ENCODE measurements at places on chromosomes 12 and 14. TPM values are rescaled to one million over a fixed set of nuclear protein-coding genes. Genes with fewer than 3 reads are reported as not detected.

DNA sequence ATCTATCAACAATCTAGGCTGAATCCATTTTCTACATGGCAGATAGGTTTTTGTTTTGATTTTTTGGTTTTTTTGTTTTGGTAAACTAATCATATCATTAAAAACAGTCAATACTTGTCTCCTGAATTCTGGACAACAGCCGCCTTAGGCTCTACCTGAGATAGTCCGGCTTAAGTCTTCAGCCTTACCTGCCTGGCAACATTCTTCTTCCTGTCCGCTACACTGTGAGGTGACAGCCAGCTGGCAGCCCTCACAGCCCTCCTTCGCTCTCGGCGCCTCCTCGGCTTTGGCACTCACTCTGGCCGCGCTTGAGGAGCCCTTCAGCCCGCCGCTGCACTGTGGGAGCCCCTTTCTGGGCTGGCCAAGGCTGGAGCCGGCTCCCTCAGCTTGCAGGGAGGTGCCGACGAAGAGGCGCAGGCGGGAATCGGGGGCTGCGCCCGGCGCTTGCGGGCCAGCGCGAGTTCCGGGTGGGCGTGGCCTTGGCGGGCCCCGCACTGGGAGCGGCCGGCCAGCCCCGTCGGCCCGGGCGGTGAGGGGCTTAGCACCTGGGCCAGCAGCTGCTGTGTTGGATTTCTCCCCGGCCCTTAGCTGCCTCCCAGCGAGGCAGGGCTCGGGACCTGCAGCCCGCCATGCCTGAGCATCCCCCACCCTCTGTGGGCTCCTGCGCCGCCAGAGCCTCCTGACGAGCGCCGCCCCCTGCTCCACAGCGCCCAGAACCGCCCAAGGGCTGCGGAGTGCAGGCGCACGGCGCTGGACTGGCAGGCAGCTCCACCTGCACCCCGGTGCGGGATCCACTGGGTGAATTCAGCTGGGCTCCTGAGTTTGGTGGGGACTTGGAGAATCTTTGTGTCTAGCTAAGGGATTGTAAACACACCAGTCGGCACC is 49.0 kb downstream of the MDGA2 start:
- H3K27ac ChIP-seq: no peak overlapping the region
- no peaks in the 10 kb centered on the region for H3K36me3 ChIP-seq
- DNase-seq: no peak
- H3K27me3 ChIP-seq: no peaks in the 10 kb centered on the region
- no peak overlapping the region for H3K4me3 ChIP-seq

DNA sequence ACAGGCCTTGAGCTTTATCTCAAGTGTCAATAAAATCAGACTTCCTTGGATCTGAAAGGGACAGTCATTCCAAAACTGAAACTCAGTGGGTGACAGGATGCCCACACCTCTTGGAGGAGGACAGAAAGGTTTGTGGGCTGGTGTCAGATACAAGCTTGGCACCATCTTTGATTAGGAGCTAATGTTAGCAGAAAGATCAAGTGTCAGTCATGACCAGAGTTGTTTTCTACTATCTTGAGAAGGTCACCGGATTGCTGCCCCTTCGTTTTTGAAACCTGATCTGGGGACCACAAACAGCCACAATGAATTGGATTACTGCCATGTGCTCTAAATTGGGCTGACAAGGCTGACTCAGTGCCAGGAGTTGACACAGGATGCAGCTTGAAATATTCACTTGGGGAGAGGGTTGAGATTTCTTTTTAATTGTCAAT is 88.3 kb downstream of the OTOGL start:
- no peaks in the 10 kb centered on the region for H3K27me3 ChIP-seq
- H3K4me3 ChIP-seq: no peak overlapping the region
- no peaks in the 10 kb centered on the region for H3K36me3 ChIP-seq
- peak overlapping the region; percentile 82 for H3K27ac ChIP-seq

- no peak for DNase-seq
- no peak overlapping the region for H3K27ac ChIP-seq
- H3K27me3 ChIP-seq: no peaks in the 10 kb centered on the region
- H3K4me1 ChIP-seq: no peaks in the 10 kb centered on the region
Measured at GRCh38 chr14:55427439-55427838, 13.0 kb downstream of the TBPL2 start.

- no peaks in the 10 kb centered on the region for H3K4me1 ChIP-seq
- DNase-seq: no peak
- no peaks in the 10 kb centered on the region for H3K27me3 ChIP-seq
- no peak overlapping the region for H3K27ac ChIP-seq
- no peak overlapping the region for H3K4me3 ChIP-seq
Measured at GRCh38 chr14:90924621-90925340, 108.6 kb upstream of the TTC7B start.

- DNase-seq: no peak
- H3K4me3 ChIP-seq: no peak overlapping the region
- no peaks in the 10 kb centered on the region for H3K27me3 ChIP-seq
- no peaks in the 10 kb centered on the region for H3K36me3 ChIP-seq
- H3K27ac ChIP-seq: no peak overlapping the region
Measured at GRCh38 chr14:68534276-68534675, 258.6 kb downstream of the ZFP36L1 start.

GRCh38 chr14:62187265-62187664 is 425.0 kb downstream of the SNAPC1 start:
- no peaks in the 10 kb centered on the region for H3K27me3 ChIP-seq
- H3K4me3 ChIP-seq: no peak overlapping the region
- no peak for DNase-seq
- H3K36me3 ChIP-seq: no peaks in the 10 kb centered on the region

GRCh38 chr12:15697201-15697600 is 92.0 kb downstream of the EPS8 start:
- H3K27me3 ChIP-seq: no peaks in the 10 kb centered on the region
- H3K36me3 ChIP-seq: no peaks in the 10 kb centered on the region
- DNase-seq: no peak
- peak overlapping the region; percentile 72 for H3K27ac ChIP-seq
- no peak overlapping the region for H3K4me3 ChIP-seq
- no peaks in the 10 kb centered on the region for H3K4me1 ChIP-seq

- no peaks in the 10 kb centered on the region for H3K27me3 ChIP-seq
- no peaks in the 10 kb centered on the region for H3K4me1 ChIP-seq
- no peak overlapping the region for H3K27ac ChIP-seq
- no peaks in the 10 kb centered on the region for H3K36me3 ChIP-seq
Measured at GRCh38 chr12:46264057-46264456, 4.8 kb downstream of the SLC38A1 start.

DNA sequence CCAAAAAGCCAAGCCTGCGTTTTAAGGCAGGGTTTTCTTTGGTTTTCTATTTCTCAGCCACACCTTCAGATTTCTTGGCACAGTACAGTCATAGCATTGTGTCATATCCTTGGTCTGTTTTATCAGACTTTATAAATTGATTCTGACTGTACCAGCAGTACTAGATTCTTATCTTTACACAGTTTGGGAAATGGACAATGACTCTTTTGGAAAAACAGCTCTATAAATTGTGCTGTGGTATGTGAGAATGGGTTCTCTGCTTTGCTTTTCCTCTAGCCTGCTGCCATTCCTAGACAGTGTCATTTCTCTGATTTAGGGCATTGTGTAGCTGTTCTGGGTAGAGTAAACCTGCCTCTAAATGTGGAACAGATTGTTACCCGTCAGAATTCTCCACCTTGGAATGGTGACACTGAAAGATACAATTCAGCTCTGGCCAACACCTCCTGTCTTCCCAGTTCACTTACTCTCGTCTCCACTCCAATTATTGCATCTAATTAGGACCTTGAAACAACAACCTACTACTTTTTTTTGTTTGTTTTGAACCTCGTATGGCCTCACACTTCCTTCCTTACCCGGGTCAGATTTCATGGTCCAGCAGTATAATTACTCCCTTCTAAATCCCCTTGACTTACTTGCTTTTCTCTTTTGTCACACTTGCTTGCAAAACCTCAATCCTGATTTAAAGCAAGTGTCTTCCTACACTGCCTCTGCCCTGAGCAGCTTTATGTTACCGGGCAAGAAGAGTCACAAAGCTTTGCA is 226.3 kb downstream of the ERC1 start:
- H3K4me1 ChIP-seq: no peaks in the 10 kb centered on the region
- H3K27me3 ChIP-seq: no peaks in the 10 kb centered on the region
- H3K4me3 ChIP-seq: no peak overlapping the region
- DNase-seq: no peak
- peak overlapping the region; percentile 11 for H3K27ac ChIP-seq
- H3K36me3 ChIP-seq: no peaks in the 10 kb centered on the region

DNA sequence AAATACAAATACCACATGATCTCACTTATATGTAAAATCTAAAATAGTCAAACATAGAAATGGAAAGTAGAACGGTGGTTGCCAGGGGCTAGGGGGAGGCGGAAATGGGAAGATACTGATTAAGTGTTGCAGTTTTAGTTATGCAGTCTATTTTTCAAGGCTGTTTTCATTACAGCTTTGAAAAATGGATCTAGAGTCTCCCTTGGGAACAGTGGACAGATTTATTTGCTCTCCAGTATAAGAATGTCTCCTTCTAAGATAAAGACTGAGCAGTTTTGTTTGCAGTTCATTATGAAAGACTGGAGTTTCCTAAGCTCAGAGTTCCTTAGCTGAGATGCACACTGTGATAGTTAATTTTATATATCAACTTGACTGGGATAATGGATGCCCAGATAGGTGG is 202.5 kb downstream of the KLHL28 start:
- H3K4me1 ChIP-seq: no peaks in the 10 kb centered on the region
- no peak for DNase-seq
- no peaks in the 10 kb centered on the region for H3K36me3 ChIP-seq

- no peak overlapping the region for H3K27ac ChIP-seq
- no peak overlapping the region for H3K4me3 ChIP-seq
- H3K27me3 ChIP-seq: no peaks in the 10 kb centered on the region
- no peak for DNase-seq
- H3K36me3 ChIP-seq: no peaks in the 10 kb centered on the region
- H3K4me1 ChIP-seq: no peaks in the 10 kb centered on the region
Measured at GRCh38 chr14:37063467-37064240, 108.8 kb downstream of the SLC25A21 start.

GRCh38 chr12:53287741-53288216 is 7.6 kb upstream of the PFDN5 start:
- no peaks in the 10 kb centered on the region for H3K4me1 ChIP-seq
- no peaks in the 10 kb centered on the region for H3K36me3 ChIP-seq
- peak overlapping the region; percentile 69 for H3K27ac ChIP-seq

DNA sequence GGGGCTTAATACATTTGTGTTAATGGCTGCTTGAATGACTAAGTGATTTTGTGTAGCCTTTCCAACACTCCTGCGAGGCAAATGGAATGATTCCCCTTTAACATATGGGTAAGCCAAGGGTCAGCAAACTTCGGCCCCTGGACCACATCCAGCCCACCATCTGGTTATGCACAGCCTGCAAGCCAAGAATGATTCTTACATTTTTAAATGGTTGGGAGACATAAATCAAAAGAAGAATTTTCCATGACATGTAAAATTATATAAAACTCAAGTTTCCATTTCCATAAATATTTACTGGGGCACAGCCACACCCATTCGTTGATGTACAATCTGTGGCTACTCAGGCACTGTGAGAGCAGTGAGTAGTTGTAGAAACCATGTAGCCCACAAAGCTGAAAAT is 9.0 kb downstream of the SLC8B1 start:
- no peak overlapping the region for H3K4me3 ChIP-seq
- H3K4me1 ChIP-seq: no peaks in the 10 kb centered on the region
- no peak overlapping the region for H3K27ac ChIP-seq

DNA sequence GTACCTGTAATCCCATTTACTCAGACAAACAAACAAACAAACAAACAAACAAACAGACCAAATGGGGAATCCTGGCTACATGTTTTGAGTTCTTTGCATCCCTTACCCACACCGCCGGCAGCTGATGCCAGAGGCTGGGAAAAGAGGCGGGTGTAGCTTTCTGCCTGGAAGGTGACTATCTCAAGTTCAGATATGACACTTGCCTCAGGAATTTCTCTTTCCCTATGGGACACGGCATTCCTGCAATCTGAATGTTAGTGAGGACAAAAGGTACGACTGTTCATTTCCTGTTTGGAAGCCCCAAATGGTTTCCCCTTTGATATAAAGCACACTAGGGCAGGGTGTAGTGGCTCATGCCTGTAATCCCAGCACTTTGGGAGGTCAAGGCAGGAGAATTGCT is 2.9 kb downstream of the MYL2 start:
- H3K27ac ChIP-seq: no peak overlapping the region
- H3K36me3 ChIP-seq: no peaks in the 10 kb centered on the region
- no peak for DNase-seq

- peak overlapping the region; percentile 100 for H3K27ac ChIP-seq
- DNase-seq: no peak
- H3K36me3 ChIP-seq: no peaks in the 10 kb centered on the region
- peak overlapping the region; percentile 90 for H3K4me3 ChIP-seq
- no peaks in the 10 kb centered on the region for H3K27me3 ChIP-seq
Measured at GRCh38 chr12:12562016-12562483, 613 bp downstream of the DUSP16 start.

DNA sequence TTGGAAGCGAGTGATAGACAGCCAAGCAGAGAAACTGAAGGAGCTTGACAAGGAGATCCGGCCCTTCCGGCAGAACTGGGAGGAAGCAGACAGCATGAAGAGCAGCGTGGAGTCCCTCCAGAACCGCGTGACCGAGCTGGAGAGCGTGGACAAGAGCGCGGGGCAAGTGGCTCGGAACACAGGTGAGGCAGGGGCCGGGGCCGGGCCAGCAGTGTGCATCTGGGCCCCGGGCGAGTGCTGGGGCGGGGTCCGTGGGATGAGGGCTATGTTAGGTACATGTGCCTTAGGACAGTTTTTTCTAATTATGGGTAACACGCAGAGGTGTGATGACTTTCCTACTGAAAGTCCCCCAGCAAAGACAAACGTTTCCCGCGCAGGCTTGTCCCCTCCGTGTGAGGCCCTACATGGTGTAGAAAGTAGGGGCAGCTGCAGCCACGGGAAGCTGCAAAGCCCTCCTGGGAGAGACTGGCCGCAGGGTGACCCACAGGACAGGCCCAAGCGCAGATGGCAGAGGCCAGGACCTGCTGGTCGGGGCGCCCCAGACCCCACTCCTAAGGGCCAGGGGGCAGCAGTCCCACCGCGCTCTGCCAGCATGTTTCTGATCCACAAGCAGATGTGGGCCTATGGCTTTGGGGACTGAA is 19.1 kb upstream of the AMN start:
- no peaks in the 10 kb centered on the region for H3K36me3 ChIP-seq
- no peak overlapping the region for H3K4me3 ChIP-seq
- no peaks in the 10 kb centered on the region for H3K27me3 ChIP-seq
- no peak for DNase-seq
- no peaks in the 10 kb centered on the region for H3K4me1 ChIP-seq

The NEMF gene
- 86.9 TPM for total RNA-seq

The TPPP2 gene
- not detected for total RNA-seq

The VWF gene
- 267 TPM for total RNA-seq

The NKX2-8 gene
- not detected for total RNA-seq

The ADAMTS20 gene
- not detected for total RNA-seq

The MIPOL1 gene
- total RNA-seq: 36.1 TPM

The AMN gene
- 0.66 TPM for total RNA-seq
